ENCODE measurements at places on chromosomes 16 and 17. TPM values are rescaled to one million over a fixed set of nuclear protein-coding genes. Genes with fewer than 3 reads are reported as not detected.

ASGR2 gene
- 0.33 TPM for total RNA-seq

USH1G gene
- 0.66 TPM for total RNA-seq

SLC22A31 gene
- not detected for total RNA-seq

C16orf96 gene
- total RNA-seq = 0.38 TPM

RAB26 gene
- total RNA-seq = 6.1 TPM

DOC2A gene
- 2.7 TPM for total RNA-seq

KRT27 gene
- 0.22 TPM for total RNA-seq

GPR179 gene
- 10.4 TPM for total RNA-seq

CYGB gene
- total RNA-seq = 12.5 TPM

ADGRG1 gene
- total RNA-seq = 18.3 TPM

CPHXL2 gene
- not detected for total RNA-seq

TAC4 gene
- total RNA-seq = not detected

CACNA1G gene
- total RNA-seq = 23.5 TPM

ABCA9 gene
- total RNA-seq = 12.8 TPM

NHERF1 gene
- 21.2 TPM for total RNA-seq

TPSG1 gene
- total RNA-seq = not detected

SLC6A2 gene
- 9.0 TPM for total RNA-seq

SLC13A2 gene
- 1.3 TPM for total RNA-seq

KRT28 gene
- total RNA-seq = 0.27 TPM

CBLN1 gene
- 6.8 TPM for total RNA-seq

PLXDC1 gene
- total RNA-seq = 49.3 TPM

YPEL2 gene
- 76.4 TPM for total RNA-seq

IRF8 gene
- 10.4 TPM for total RNA-seq

Data from camera-type eye (tissue), 1 donor.